ENCODE measurements at places on chromosomes 16 and 17.
A peak's percentile ranks its signal among the peaks of the same experiment; 100 is the strongest.

DNA sequence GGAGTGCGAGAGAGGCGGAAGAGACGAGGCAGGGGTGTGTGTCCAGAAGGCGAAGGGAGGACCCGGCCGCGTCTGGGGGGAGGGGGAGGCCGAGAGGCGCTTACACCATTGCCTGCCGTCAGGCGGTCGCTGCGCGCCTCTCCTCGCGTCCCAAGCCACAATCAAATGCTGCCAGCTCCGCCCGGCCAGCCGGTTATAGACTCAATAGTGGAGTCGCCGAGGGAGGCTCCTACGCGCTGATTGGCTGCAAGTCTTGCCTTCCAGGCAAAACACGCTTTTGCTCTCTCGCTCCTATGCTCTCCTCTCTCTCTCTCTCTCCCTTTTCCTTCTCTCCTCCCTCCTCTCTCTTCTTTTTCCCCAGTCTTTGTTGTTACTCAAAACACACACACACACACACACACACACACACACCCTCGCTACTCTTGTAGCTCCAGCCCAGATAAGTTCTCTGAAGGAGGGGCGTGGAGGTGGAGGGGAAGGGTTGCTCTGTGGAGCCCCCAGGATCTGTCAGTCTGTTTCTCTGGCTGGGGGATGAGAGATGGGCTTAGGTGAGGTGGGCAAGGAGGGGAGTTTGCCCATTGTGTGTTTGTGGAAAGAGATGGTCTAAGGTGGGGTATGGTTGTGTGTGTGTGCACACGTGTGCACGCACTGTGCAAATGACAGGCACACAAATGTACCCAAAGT is at the start of gene DLX3:
TSS of gene DLX3 (minus strand) at position 170 of the 684 bp plus-strand sequence. CDS start 226 bp downstream, outside the sequence.
- peak; percentile 88 for DNase-seq

DNA sequence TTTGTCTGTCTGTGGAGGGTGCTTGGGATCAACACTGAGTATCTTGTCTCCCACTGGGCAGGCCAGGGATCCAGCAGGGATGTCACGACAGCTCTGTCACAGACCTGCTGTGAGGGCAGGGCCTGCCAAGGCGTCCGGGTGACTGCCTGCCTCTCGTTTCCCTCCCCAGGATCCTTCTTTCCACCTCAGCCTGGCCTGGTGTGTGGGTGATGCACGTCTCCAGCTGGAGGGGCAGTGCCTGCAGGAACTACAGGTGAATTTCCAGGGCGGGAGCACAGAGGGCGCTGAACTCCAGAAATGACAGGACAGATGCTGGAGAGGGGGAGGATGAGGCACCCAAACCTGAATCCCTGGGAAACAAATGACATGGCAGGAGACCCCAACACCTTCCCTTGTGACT is 6.8 kb upstream of the MMP15 start:
- no peak for DNase-seq

DNA sequence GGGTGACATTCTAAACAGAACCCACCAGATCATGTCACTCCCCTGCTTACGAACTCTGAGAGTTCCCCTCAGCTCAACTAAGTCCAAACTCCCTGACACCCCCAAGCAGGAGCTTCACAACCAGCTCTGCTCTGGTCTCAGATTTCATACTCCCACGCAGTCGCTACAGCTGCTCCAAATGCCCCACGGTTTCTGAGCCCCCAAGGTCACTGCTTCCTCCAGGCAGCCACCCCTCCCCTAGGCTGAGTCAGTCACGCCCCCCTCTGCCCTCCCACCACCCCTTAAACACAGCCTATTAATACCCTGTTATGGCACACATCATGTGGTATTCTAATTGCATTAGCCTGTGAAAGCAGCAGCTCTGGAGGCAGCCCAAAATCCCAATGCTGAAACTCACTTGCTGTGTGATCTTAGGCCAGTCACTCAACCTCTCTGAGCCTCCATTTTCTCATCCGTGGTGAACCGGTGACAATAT is 51.5 kb downstream of the GSG1L start:
- no peak for DNase-seq

GRCh38 chr17:54418467-54418866 is 482.2 kb upstream of the TOM1L1 start:
- DNase-seq = no peak

DNA sequence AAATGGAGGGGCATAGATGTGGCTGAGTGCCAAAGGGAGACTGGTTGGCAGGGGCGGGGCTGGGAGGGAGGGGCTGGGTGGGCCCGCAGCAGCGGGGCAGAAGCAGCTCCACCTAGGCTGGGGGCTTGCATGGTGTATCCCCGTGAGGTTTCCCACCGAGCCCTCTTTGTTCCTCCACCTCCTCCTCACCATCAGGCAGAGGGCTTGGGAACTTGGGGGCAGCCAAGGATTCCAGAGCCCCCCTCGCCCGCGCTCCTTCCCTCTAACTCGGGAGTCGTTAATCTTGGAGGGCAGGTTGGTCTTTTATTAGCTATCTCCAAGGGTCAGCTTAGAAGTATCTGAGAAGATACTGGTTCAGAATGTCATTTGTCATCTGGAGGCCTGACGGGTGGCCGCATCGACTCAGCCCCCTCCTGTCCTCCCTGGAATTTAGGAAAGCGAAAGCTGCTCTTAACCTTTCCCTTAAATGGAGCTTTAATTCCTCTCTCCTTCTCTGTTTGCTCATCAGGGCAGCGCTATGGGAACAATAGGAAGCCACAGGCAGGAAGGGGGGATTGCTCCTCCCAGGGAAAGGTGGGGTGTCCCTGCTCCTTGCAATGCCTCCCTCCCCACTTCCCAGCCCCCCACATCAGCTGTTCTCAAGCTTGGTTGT is 274.3 kb upstream of the XYLT1 start:
- DNase-seq = no peak

- DNase-seq = no peak
Measured at GRCh38 chr16:86643671-86644070, 65.3 kb downstream of the FOXL1 start.

GRCh38 chr17:5011928-5012327 is 14.2 kb downstream of the KIF1C start:
- no peak for DNase-seq

DNA sequence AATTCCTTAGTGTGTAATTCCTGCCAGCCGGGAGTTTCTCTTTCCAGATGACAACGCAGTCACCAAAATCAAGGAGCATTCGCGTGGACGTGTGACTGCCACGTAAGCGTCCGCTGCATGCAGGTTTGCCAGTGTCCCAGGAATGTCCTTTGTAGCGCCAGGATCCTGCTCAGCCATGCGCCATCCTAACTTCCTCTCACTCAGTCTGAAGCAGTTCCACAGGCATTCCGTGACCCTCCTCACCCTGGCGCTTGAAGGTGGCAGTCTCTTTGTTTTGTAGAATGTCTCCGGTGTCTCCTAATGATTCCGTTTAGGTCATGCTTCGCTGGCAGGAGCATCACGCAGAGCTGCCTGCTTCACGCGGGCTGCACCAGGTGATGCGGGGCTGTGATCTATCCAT is 88.6 kb downstream of the RPTOR start:
- DNase-seq = no peak

DNA sequence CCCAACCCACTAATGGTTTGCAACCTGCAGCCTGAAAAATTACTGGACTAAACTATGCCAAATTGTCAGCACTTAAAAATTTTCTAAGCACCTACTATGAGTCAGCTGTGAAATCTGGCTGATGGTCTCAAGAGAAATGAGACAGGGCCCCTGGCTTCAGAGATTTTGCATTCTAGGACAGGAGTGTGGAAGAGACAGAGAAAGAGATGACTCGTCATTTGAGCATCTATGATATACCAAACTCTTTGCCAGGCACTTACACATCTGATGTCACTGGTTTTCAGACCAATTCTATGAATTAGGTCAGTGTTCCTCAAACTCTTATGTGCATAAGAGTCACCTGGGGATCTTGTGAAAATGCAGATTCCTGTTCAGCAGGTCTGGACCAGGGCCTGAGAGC is 44.4 kb downstream of the CLEC19A start:
- DNase-seq = no peak

DNA sequence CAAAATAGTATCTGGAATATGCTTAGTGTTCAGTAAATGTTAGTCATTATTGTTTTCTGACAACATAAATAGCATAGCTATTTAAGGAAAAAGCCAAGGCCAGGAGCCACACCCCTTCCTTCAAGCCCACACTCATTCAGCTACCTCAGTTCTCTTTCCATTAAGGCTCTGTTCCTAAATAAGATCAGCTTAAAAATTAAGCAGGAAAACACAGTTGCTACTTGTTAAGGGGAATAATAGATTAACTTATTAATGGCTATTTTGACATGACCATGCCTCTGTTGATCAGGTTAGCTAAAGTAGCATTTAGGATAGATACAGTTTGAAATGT is 158.1 kb downstream of the CHD9 start:
- no peak for DNase-seq

DNA sequence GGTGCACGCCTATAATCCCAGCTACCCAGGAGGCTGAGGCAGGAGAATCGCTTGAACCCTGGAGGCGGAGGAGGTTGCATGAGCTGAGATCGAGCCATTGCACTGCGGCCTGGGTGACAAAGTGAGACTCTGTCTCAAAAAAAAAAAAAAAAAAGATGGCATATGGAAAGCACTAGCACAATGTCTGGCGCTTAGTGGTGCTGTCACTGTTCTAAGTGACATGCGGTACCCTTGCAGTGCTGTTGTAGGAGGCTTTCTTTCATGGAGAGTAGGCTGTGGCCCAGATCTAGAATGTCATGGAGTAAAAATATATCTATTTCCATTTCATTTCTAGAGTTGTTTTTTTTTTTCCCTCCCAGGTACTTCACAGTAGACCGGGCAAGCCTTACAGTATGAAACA is 14.6 kb upstream of the METTL9 start:
- no peak for DNase-seq

DNA sequence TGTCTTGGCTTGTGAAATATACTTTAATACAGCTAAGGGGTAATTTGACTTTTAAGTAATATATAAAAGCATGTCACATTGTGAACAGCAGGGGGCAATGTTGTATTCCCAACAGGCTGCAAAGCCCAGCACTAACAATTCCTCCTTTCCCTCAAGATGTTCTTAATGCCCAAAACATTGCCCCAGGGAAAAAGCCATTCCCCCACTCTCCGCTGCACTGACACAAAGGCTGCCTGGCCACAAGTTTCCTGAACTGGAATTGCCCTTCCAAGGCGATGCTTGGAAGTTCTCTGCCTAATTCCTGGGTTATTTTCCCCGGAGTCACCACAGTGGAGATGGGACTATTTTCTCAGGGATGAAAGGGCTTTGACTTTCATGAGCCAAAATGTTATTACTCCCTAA is 27.2 kb downstream of the CLEC16A start:
- DNase-seq = peak; percentile 69

- DNase-seq = peak; percentile 70
Measured at GRCh38 chr16:84786605-84787262, 33.1 kb upstream of the CRISPLD2 start.

DNA sequence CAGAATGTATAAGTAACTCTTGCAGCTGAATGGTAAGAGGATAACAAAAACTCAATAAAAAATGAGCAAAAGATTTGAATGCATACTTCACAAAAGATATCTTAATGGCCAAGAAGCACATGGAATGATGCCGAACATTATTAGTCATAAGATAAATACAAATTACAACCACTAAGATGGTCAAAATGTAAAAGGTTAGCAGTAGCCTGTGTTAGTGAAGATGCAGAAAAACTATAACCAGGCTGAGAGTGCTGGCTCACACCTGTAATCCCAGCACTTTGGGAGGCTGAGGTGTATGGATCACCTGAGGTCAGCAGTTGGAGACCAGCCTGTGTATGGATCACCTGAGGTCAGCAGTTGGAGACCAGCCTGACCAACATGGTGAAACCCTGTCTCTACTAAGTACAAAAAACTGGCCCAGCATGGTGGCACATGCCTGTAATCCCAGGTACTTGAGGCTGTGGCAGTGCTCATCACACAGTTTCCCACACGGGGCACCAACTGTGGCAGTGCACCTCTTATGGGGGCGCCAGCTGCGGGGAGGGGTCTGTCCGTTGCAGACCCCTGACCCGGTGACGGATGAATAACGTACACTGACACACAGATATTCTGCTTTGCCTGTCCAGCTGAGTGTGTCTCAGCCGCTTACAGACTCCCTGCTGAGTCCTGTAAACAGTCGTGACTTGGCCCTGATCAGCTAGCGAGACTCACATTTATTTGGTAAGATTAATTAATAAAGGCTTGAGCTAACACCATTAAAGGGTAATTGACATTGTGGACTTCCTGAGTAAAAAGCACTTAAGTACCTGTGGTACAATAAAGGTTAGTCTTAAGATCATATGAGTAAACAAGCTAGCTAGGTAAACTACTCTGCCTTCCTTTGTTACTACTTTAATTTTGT is 45.7 kb upstream of the FAM20A start:
- no peak for DNase-seq

DNA sequence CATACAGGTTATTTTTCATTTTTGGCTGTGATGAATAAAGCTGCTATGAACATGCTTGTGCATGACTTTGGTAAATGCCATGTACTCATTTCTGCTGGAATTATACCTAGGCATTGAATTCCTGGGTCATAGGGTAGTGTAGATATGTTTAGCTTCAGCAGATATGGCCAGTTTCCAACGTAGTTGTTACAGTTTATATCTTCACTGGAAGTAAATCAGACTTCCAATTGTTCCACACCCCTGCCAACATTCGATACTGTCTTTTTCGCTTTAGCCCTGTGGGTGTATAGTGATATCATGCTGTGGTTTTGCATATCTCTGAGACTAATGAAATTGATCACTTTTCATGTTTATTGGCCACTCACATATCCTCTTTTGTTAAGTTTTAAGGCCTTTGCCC is 50.4 kb downstream of the ARHGAP27 start:
- DNase-seq = no peak

DNA sequence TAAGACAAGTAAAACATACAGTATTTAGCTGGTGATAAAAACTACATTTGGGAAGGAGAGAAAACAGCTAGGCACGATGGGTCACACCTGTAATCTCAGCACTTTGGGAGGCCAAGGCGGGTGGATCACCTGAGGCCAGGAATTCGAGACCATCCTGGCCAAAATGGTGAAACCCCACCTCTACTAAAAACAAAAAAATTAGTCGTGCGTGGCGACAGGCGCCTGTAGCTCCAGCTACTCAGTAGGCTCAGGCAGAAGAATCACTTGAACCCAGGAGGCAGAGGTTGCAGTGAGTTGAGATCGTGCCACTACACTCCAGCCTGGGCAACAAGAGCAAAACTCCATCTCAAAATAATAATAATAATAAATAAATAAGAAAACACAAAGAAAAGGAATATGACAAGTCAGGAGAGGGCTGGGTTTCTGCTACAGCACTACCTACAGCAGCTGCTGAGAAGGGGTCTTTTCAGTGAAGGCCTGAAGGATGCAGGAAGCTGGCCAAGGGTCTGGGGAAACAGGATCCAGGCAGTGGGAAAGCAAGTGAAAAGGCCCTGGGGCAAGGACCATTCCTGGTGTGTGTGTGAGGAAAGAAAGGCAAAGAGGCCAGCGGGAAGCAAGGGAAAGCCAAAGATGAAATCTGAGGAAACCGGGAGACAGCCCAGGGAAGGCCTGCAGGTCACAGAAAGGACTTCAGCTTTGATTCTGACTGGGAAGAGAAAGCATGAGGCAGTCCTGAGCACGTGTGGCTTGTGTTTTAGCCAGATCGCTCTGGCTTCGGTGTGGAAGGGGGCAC is 10.6 kb downstream of the MBTPS1 start:
- DNase-seq = no peak

Measured in NCI-H2171 (cell line).